AG09319 (cell line): ENCODE measurements at places on chromosomes 7 and 10.

GRCh38 chr10:86333826-86334487 lies 32.6 kb downstream of the GRID1 start:
- no peak for DNase-seq

- no peak for DNase-seq
Measured at GRCh38 chr10:77311186-77311585, 326.4 kb downstream of the KCNMA1 start.

GRCh38 chr10:131269776-131270460 lies 41.6 kb downstream of the TCERG1L start:
- no peak for DNase-seq

- DNase-seq = no peak
Measured at GRCh38 chr7:22571766-22572165, 71.8 kb upstream of the STEAP1B start.

DNA sequence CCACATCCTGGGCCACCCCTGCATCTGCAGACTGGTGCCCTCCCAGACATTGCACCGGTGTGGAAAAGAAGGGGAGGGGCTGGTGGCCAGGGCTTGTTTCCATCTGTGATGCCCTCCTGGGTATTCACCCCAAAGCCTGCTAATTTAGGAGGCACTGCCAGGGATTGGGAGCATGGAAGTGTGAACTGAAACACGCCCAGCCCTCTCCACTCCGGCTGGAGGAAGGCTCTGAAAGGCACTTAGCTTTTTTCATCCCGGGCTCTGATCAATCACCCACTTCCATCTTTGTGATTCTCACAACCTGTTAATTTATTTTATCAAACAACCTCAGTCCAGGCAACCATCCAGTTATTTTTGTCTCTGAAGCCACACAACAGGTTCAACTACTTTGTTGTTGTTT lies 20.9 kb upstream of the CPXM2 start:
- DNase-seq = no peak

DNA sequence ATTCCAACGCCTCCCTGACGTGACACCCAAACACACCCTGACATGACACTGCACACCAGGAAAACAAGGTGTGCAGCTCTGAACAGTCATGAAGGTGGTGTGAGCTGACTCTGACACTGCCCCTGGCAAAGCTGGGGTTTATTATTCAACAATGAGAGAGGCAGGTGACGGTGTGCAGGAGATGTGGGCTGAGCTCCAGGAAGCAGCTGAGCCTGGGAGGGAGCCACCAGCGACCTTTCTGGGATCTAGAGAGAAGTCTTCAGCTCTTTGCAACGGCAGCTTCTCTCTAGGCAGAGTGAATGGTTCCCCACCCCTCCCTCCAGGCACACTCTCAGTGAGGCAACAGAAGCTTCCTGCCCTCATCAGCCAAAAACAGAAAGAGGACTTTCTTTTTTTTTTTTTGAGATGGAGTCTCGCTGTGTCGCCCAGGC lies 65.6 kb downstream of the SH3PXD2A start:
- DNase-seq = no peak

DNA sequence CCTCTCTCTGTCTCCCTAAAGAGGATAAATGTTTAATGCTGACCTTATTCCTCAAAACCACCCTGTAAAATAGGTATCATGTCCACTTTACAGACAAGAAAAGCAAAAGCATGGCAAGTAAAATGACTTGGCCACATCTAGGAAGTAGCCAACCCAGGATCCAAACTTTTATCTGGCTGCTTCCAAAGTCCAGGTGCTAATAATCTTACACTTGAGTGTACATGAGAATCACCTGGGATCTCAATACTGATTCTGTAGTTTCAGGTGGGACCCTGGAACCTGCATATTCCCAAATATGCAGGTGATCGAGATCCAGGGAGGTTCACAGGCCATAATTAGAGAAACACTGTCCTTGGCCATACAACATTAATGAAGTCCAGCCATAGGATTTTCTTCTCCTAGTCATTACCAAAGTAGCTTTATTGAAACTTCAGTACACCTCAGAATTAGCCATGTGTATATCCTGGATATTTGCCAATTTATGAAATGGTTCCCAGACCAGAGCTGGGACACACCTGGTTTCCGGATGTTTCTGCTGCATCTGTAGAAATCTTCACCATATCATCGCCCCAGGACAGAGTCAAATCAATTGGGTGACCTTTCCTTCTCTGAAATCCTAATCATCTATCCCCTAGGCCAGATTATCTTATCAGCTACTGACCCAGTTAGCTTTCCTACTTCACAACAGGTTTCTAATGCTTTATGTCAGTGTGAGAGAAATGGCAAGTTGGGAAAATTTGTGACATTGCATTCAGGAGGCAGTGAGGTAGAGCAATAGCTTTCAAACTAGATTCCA lies 119.1 kb upstream of the KMT2E start:
- DNase-seq = no peak

DNA sequence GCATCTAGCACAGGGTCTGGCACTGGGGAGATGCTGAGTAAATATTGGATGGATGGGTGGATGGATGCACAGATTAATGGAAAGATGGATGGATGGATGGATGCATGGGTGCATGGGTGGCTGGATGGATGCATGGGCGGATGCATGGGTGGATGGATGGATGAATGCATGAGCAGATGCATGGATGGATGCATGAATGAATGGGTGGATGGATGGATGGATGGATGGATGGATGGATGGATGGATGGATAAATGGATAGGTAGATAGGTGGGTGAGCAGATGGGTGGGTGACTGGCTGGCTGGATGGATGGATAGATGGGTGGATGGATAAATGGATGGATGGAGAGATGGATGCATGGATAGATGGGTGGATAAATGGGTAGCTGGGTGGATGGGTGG lies 5.7 kb downstream of the PAX4 start:
- DNase-seq = no peak

DNA sequence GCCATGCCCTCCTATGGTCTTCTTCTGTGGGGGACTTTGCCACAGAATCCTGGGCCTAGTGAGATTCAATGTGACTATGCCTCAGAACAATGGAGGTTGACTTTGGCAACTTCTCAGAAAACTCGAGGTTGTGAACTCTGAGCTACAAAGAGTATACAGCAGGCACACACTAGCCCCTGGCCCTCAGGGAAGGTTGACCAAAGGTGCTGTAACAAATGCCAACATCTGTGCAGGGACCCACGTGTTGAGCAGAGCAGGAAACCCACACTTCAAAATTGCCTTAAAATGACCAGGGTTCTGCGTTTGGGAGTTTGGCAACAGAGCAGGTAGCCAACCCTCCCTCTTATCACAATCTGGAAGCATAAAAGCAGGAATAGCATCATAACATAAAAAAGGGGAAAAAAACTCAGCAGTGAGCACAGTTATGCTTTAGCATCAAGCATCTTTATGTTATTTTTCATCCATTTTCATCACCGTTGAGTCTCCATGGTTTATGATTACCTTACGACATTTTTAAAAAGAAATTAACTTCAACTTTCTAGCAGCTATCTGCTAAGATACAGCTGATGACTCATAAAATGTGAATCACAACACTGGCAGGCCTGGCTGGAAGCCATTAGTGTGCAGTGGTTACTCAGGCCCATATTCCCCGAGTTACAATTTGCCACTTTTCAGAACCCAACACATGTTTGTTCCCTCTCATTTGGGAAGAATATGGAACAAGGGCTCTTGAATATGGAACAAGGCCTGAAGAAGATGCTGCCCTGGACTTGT lies 11.1 kb downstream of the PRLHR start:
- no peak for DNase-seq

- DNase-seq = no peak
Measured at GRCh38 chr10:53361281-53361680, 588.7 kb upstream of the MBL2 start.

- DNase-seq = no peak
Measured at GRCh38 chr7:33076737-33077136, 14.2 kb upstream of the NT5C3A start.

GRCh38 chr10:7593063-7593462 lies 73.7 kb downstream of the ITIH5 start:
- no peak for DNase-seq

GRCh38 chr7:4799508-4800268 lies 24.3 kb downstream of the AP5Z1 start:
- DNase-seq = no peak

DNA sequence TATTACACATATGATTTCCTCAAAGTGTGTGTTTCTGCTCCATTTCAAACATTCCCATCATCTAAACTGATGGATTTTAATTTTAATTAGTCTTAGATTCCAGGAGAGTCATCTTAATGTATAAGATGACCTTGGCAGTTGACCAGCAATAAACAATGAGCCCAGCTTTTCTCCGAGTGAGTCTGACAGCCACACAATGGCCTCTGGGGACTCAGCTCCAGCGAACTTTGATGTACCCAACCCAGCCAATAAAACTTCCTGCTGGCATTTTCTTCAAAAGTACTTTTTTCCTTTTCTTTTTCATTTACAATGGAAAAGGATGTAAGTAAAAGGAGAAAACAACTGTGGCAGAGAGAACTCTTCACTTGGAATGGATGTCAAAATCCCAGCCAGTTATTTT lies 139.1 kb upstream of the CTBP2 start:
- no peak for DNase-seq

DNA sequence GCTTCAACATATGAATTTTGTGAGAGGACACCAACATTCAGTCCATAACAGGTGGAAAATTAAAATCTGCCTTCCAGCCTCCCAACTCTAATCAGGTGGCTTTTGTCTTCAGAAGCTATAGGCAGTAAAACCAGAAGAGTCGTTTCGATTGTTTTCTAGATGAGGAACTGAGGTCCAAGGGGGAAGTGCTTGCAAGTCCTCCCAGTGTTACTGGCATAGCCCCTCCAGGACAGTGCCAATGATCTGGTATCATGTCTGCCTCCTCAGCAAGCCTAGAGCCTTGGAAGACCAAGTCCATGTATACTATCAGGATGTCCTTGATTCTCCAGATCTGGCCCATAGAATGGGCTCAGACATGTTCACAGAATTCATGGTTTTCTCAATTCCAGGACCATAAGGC lies 16.9 kb downstream of the CYP26A1 start:
- DNase-seq = no peak

DNA sequence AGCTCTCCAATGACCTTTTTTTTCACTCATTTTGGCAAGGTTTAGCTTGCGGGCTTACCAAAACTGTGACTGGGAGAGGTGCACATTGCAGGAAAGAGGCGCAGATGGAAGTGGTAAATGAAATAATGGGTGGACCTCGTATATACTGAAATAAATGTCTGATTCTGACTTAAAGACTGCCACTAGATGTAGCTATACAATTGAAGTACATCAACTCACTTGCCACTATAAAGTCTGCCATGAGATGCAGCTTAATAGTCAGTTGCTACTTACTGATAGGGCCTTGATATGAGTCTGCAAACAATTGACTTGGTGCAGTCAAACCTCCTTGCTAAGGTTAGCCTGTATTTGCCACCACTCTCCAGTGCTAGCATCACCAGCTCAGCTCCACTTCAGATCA lies 525.9 kb upstream of the MBL2 start:
- no peak for DNase-seq

DNA sequence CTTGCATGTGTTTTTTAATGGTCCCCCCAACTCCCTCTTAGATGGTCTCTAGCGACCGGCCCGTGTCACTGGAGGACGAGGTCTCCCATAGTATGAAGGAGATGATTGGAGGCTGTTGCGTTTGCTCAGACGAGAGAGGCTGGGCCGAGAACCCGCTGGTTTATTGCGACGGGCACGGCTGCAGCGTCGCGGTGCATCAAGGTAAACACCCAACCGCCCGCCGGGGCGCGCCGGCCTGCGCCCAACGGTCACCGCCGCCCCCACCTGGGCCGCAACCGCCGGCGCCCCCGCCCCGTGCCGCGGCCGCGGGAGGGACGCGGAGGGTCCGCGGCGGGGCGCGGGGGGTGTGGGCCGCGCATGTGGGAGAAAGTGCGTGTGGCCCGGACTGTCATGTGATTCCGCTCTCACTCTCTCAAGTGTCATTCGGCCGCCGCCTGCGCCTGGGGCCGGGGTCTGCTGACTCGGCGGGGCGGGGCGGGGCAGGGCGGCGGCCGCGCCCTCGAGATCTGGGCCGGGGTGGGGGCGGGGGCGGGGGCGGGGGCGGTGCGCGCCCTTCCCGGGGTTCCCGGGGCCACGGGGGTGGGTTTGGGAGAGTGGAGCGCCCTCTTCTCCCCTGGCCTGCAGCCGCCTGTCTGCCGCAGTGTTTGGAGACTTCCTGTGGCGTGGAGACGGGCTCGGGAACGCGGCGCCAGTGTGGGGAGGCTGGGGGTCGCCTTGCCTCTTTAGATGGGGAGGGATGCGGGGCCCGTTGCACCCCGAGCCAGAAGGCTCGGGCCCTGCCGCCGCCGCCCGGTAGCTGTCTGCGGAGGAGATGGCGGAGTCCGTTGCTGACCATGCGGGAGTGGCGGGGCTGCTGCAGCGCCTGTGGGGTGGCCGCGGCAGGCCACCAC lies 817 bp downstream of the MLLT10 start:
- DNase-seq = no peak

DNA sequence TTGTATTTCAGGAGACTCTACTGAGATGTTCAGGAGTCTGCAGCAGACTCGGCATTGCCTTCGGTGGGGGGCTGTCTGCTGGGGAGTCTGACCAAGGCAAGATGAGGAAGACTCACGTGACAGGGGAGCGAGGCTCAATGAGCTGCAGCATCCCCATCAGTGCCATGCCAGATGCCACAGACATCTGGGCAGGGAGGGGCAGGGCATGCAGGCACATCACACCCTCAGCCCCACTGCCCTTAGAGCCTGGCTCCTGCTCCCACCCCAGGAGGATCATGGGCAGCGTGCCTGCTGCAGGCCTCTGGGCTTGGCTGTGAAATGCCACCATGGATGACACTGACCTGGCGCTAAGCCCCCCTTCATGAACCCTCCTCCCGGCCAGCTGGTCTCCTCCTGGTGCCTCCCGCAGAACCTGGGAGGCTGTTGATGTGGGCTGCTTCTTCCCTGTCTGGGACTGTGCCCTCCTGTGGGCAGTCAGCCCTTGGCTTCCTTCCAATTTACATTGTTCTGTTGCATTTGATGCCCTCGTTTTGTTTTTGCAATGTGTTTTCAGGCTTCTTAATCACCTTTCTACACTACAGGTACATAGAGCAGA lies 235.0 kb downstream of the PAXIP1 start:
- no peak for DNase-seq

DNA sequence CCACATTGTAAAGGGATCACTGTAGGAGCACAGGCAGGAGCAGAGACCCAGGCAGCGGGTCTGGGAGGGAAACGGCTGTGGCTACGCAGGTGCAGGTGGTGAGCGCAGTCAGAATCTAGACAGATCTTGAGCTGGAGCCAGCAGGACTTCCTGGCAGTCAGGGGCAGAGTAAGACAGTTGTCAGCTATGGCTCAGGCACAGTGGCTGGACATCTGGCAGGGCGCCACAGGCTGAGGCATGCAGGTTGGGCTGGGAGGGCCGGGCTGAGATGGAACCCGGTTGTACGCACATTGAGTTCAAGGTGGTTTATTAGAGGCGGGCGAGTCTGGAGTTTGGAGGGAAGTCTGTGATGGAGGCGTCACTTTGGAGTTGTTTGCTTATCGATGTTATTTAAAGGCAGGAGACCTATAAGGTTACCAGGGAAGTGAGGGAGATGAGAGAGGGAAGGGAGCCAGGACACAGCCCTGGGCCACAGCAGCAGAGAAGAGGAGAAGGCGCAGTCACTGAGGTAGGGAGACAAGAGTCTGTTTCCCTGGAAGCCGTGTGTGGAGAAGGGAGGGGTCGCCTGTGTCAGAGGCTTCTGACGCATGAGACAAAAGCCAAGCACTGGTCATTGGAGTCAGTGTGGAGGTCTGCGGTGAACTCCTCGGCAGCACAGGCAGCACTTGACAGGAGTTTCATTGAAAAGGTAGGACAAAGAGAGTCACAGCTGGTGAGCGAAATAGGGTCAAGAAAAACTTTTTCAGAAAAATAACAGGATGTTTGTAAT lies 73.8 kb downstream of the LANCL2 start:
- no peak for DNase-seq

GRCh38 chr10:121681997-121682687 lies 83.9 kb upstream of the FGFR2 start:
- DNase-seq = no peak

- no peak for DNase-seq
Measured at GRCh38 chr7:44175730-44176129, 13.5 kb downstream of the GCK start.
